ENCODE measurements at places on chromosomes 7 and 10.

DNA sequence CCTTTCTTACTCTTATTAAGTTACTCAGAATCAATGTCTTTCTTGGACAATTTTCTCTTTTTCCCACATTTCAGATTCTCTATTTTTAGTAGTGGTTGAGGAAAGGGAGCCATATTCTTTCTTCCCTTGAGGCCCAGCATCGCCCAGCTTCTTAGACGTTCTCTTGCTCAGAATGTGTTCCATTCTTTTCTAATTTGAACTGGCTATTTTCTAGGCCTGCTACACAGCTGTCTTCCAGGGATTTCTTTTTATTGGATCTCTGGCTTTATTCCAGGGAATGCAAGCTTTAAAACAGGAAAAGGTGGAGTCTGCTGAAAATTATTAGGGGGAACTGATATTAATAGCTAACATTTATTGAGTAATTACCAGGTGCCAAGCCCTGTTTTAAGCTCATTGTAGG, 58.3 kb downstream of the WIPF3 start:
- DNase-seq: no peak

DNA sequence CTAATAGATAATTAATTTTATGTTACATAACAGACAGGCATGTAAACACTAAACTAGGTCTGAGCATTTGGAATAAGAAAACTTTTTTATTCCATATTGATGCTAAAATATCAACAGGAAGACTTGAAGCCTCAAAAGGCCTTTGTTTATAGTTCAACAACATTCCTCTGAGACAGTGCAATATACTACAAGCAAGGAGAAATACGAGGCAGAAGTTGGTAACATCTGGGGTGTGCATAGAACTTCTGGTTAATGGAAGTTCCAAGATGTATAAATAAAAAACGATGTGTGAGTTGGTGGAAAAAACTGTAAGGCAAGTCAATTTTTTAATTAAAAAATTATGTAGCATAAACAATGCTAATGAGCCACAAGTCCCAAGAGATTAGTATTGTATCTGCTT, 139.6 kb downstream of the SKAP2 start:
- DNase-seq: no peak

- no peak for DNase-seq
Measured at GRCh38 chr7:81819861-81820260, 50.0 kb upstream of the HGF start.

GRCh38 chr7:113308399-113308798, 190.0 kb upstream of the SMIM30 start:
- no peak for DNase-seq

GRCh38 chr10:80457554-80458262, 3.6 kb downstream of the TSPAN14 start:
- no peak for DNase-seq

- no peak for DNase-seq
Measured at GRCh38 chr7:152333134-152333533, 102.7 kb downstream of the KMT2C start.

- DNase-seq: no peak
Measured at GRCh38 chr7:74479066-74479781, 25.5 kb downstream of the GTF2IRD1 start.

- no peak for DNase-seq
Measured at GRCh38 chr7:139908792-139909191, 79.7 kb downstream of the TBXAS1 start.

DNA sequence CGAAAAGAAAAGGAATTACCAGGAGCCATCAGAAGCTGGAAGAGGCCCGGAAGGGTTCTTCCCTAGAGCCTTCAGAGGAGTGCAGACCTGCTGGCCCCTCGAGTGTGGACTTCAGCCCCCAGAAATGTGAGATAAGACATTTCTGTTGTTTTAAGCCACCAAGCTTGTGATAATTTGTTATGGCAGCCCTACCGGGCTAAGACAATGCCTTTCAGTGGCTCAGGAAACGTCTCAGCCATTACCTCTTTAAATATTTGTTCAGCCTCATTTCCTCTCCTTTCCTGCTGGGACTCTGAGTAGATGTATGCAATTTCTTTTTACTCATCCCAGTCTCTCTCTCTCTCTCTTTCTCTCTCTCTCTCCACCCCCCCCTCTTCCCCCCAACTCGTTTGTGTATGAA, 174.7 kb upstream of the GRB10 start:
- DNase-seq: no peak

DNA sequence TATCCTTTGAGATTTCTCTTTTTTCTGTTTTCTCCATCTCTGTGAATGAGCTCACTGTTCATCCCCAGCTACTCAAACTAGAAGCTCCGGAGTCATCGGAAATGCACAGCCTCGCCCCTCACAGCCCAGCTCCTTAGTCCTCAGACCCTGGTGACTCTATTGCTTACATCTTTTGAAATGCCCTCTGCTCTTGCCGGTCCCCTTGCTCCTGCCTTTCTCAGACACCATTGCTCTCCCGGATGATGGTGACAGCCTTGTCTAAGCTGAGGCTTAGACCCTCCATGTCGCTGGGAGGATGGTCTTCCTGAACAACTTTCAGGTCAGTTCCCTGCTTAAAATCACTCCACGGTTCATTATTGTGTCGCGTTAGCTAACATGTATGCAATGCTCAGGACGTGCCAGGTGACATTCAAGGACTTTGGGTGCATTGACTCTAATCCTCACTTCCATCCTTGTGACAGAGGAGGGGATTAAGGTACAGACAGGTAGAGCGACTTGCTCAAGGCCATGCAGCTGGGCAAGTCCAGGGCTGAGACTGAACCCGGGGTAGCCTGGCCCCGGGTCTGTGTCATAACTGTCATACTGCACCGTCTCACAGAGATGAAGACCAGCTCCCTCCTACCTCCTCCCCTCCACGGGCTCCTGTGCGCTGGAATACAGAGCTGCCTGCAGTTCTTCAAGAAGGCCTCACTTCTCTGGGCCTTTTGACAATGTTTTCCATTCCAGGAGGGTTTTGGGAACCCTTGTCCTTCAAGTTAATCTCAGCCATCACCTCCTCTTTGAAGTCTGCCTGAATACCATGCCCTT, 4.3 kb upstream of the UCMA start:
- no peak for DNase-seq

GRCh38 chr10:15863323-15863722, 3.0 kb upstream of the MINDY3 start:
- DNase-seq: no peak

DNA sequence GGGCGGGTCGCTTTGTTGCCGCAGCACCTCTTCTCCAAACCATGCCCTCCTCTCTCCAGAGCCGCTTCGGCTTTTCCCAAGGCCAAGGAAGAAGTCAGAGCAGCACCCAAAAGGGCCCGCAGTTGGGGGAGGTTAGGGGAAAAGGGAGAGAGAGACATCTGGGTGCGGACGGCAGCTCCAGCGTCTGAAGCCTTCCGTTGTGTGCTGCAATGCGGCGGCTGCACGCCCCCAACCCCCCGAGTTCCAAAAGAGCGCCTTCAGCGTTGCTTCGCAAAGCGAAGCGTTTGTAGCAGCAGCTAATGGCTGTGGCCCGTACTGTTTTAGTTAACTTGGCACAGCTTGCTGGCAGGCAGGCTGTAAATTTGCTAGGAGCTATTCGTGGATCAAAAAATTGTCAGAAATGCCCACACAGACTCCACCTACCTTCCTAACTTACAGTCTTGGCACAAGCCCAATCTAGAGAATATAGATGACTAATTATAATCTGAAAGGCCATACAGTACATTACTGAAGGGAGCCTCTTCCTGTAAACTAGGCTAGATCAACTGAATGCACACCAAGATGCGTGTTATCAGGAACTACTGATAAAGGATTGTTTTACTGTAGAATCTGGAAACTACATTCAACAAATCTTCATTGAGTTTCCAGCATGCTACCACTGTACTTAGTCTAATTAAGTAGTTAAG, 1.1 kb upstream of the KBTBD2 start:
- DNase-seq: peak; percentile 73

- no peak for DNase-seq
Measured at GRCh38 chr7:15489383-15489782, 72.4 kb downstream of the AGMO start.

DNA sequence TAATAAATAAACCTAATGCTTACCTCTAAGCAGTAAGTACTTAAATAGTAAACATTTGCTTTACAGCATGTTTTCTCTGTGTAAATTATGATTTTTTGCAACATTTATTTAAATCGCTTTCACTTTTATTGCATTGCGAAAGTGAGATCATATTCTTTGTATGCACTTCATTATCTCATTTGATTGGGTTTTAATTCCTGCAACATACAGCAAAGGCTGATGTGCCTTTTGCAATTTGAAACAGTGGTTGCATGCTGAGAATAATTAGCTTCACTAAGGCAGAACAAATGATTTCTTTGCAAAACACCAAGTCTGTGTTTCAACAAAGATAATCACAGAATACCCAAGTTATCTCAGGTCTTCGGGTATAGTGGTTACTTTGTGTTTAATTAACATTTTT, 16.3 kb upstream of the THSD7A start:
- DNase-seq: no peak

DNA sequence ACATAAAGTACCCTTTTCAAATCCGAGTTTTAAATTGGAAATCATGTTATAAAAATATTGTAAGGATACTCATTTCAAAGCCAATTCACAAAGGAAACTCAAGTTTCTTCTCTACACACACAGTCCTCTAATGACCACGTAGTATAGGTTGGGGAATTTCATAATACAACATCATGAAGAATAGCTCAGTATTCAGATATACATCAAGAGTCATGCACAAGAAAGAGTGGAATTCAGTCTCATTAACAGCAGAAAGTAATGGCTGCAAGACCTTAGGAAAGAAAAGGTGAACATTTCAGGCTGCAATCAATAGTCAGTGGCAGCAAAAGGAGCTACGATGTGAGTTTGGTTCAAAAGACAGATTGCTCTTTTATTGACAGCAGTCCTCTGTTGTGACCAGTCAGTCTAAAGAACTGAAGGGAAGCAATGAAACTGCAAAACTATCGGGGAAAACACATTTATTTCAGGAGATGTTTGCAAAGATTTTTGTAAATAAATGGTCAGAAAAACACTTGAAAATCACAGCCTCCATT, 317.2 kb downstream of the IPMK start:
- no peak for DNase-seq

GRCh38 chr10:127552446-127552845, 3.3 kb downstream of the NPS start:
- no peak for DNase-seq

GRCh38 chr7:129386506-129386905, 47.7 kb upstream of the STRIP2 start:
- no peak for DNase-seq

GRCh38 chr10:64859911-64860310, 1338.7 kb downstream of the REEP3 start:
- DNase-seq: no peak

DNA sequence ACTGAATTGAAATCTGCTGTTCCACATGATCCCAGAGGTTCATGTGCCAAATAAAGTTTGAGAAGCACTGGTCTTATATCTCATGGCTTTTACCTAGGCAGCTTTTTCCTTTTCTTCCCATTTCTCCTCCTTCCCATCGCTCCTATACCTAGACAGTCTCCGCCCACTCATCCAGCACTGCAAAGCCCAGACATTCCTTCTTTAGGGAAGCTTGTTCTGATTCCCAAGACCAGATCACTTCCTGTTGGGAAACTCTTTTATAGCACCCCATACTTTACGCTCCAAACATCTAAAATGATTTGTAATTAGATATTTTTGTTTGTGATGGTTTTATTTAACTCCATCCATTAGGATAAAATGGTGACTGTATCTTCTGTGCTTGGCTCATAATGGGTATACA, 75.9 kb downstream of the BMPER start:
- DNase-seq: no peak

DNA sequence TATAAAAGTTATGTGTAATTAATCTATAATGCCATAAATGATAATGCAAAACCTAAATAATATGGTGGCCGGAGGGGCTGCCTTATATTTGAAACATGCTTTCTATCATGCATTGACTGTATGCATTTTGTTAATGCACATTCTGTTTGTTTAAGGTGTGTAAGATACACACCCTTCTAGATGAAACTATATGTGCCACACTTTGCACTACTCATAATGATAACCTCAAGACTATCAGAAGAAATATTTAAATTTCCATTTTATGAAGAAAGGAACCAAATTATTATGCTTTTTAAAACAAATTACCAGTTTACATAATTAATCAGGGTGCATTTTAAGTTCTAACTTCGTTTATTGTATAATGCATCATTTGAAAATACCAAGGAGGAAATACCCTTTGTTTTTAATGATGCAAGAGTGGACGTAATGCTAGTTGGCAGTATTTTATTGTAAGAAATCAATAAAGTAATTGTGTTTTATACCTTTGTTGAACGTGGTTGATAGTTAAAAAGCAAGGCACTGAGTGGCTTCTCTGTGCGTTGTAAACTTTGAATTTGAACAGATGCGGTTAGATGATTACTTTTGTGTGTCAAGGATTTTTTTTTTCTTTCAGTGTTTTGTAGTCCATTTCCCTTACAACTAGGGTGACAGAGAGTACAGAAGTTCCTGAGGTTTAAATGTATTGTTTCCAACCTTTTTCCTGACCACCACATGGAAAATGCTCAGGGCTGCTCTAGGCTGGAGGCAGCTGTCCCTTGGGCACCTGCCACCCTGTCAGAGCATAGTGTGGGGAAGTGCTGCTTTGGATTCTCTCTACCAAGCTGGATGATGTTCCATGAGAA, 21.6 kb downstream of the NRBF2 start:
- DNase-seq: no peak

DNA sequence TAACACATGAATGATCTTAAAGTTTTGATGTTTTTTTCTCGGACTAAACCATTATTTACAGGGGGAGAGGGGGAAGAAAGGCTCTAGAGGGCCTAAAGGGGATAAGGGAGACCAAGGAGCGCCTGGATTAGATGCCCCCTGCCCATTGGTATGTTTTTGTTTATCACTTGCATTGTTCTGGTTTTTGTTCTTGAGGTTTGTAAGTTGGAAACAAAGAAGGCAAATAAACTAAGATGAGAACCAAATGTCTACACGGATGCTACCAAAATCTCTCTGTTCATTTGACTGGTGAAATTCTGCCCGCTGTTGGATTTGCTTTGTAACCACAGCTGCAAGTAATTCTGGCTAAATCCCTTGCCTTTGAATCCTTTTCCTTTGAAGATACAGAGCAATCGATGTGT, 99.8 kb upstream of the MACROH2A2 start:
- no peak for DNase-seq

GRCh38 chr10:131825150-131825848, 75.5 kb upstream of the PPP2R2D start:
- no peak for DNase-seq

- DNase-seq: no peak
Measured at GRCh38 chr7:152180587-152180986, 155.1 kb downstream of the GALNT11 start.

DNA sequence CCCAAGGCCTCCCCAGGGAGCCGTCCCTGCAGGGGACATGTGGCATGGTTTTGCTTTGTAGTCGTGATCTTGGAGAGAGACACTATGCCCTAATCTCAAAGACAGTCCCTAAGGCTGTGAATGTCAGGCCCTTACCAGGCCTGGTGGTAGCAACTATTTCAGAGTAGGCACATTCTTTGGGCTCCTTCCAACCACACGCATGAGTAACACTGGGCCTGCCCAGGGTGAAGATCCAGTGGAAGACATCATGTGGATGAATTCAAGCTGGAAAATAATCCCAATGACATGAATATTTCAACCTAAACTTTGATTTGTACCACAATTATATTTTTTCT, 39.5 kb upstream of the INSIG1 start:
- DNase-seq: no peak

All from CD4-positive, alpha-beta T cell treated with Interleukin-21 for 1 hour (primary cell).